Cardiac muscle cell (in vitro differentiated cells and primary cell): ENCODE measurements at places on chromosomes 3 and 15.

- DNase-seq, result peak; percentile 54
Measured at GRCh38 chr15:39511000-39511915, 69.6 kb upstream of the THBS1 start.

DNA sequence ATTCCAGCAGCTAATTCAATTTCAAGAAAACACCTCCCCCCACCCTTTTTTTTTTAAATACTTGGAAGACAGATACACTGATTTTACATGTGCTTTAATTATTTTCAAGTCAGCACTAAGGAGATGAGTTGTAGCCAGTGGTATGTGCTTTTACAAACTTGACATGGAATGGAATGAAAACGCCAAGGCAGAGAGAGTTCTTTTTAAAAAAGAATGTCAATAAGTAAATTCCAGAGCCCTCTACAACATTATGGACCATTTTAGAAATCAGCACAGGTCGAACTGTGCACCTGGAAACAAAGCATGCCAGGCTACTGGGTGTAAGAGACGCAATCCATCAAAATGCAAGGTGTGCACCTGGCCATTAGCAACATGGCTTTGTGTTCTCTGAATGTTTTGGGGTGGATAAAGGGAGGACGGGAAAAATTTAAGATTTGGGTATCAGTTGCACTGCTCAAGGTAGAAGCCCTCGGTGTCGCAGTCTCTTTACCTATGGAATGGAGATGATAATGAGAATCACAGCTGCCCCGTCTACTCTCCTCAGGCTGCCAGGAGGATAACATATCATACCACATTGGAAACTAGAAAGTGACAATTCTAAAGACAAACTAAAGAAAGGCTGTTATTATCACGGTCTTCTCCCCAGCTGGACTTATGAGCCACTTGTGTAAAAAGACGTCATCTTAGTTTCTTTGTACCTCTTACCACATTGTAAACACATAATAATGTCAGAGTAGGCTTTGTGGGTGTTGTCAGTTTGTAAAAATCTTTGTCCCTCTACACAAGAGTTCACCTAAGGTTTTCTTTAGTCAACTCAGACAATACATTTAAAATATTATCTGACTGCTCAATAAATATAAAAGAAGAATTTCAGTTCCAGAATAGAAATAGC, 107.4 kb upstream of the PRICKLE2 start:
- DNase-seq, result no peak

DNA sequence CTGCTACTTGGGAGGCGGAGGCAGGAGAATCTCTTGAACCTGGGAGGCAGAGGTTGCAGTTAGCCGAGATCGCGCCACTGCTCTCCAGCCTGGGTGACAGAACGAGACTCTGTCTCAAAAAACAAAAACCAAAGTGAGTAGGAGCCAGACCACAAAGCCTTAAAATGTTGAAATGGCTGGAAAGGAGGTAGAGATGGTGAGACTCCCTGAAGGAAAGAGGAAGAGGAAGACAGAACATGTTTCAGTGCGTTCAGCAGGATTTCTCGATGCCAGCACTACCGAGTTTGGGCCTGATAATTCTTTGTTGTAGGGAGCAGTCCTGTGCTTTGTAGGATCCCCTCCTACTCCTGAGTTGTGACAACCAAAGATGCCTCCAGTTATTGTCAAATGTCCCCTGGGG, 189.9 kb downstream of the AKAP13 start:
- DNase-seq, result no peak

DNA sequence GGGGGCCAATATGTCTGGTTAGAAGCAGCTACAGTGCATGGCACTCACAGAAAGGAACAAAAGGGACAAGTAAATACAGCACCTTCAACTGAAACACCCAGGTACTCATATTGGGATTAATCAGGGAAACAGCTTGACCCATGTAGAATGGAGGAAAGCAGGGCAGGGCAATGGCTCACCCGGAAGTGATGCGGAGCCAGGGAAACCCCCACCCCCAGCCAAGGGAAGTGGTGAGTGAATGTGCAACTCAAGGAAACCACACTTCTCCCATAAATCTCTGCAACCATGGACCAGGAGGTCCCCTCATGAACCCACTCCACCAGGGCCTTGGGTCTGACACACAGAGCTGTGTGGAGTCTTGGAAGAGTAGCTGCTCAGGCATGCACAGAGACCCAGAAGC, 117.1 kb downstream of the MTHFS start:
- no peak for DNase-seq

DNA sequence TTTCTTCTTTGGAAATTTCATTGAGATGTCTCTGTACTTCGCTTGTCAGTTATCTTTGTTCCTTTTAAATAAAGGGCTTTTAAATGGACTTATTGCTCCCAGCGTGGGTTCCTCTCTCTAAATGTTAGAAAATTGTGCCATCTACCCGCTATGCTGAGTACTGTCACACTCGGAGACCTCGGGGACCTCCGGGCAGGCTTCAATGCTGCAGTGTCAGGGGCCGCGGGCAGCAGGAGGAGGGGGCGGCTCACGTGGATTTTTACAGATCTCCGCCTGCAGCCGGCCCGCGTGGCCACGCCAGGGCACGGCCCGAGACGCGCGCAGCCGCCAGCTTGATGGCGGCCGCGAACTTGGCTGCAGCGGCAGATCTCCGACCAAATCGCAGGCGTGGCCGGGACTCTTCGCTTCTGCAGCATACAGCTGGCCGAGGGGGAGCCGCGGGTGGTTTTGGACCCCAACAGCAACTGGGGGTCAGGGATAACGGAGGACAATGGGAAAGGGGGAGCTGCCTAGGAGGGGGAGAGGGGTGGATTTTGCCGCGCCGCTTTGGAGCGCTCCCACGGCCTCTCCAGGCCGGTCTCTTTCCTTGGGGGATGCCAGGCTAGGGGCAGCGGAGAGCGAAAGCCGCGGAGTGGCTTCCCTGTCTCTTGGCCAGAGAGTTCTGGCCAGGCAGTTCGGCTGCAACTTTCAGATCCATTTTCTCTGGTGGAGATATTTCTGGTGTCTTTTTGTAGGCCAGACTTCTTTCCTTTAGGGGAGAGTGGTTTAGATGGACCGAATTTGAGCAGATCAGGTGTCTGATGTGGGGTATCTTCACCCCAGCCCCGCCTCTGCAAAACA, 15.3 kb downstream of the NR2F2 start:
- DNase-seq, result peak; percentile 83

DNA sequence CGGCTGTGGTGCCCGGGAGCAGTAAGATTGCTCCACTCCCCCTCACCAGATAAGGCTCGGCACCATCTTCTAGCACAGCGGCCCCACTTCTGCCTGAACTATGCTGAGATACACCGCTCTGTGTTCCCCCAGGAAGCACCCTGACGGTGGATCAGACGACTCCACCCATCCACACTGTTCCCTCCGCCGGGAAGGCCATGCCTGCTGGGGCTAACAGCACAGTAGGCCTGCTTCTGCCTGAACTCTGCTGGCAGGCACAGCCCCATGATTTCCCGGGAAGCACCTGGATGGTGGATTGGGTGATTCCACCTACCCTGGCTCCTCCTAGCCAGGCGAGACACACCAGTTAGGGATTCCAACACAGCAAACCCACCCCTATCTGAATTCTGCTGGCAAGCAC, 36.3 kb upstream of the PPM1L start:
- DNase-seq, result no peak

- no peak for DNase-seq
Measured at GRCh38 chr3:49704629-49705028, 14.9 kb downstream of the AMIGO3 start.

- no peak for DNase-seq
Measured at GRCh38 chr3:109337393-109337792, at the start of gene DPPA4. Gene DPPA4 (minus strand): TSS chr3:109337546. CDS start chr3:109337517, 29 bp downstream.

DNA sequence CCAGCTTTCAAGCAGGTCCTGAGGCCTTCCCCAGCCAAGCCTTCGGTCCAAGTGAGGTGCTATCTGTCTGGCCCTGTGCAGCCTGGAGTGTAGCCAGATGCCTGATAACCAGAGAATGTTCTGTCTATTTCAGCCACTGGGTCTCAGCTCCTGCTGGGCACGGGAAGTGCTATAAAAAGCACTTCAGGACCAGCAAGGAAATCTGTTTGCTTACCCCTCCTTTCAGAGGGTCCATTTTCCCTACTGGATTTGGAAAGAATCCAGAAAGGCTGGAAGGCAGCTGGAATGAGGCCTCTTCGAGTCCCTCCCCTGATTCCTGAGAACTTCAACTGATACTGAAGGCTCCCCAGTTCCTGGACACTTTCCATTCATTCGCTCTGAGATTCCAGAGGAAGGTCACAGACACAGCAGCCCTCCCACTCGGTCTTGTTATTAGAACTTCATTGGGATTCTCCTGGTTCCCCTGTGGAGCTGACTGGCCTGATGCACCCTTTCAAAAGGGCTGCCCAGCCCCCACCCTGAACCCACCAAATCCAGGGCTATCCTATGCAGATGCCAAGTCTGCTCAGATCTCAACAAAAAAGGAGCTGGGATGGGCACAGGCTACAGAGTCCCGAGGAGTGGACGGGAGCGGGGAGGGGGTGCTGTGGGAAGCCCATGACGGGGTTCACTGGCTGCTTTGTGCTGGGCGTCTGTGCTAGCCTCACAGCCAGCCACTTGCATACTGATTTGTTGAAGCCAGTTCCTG, 70.4 kb downstream of the UMPS start:
- peak; percentile 90 for DNase-seq

GRCh38 chr3:152089528-152089927, 179.2 kb upstream of the MBNL1 start:
- no peak for DNase-seq

- DNase-seq, result no peak
Measured at GRCh38 chr3:42749025-42749752, 23.9 kb downstream of the CCDC13 start.

DNA sequence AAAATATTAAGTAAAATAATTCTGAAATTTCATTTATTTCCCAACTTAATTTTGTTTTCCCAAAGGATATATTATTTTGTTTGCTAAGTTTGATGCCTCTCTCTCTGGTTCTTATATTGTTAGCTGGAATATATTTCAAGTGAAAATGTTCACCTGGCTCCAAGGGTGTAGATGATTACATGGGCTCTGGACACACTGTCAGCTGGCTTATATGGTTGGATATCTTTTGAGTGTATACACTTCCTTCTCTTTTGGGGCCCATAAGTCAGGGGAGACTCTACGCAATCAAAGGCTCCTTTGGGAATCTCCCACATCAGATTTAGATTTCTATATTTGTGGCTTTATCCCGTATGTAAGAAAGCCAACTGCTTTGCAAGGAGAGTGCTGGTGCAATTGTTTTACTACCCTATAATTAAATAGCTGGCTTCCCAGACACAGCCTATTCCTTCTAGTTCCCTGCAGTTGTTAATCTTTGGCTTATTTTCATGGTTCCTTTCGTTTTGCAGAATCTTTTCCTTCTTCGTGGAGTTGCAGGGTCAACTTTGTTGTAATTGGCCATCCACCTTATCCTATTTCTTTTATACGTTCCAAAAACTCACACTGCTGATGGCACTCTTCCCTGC, 225.7 kb downstream of the DPH6 start:
- DNase-seq, result no peak

GRCh38 chr3:73411545-73411944, 213.2 kb downstream of the PDZRN3 start:
- DNase-seq, result no peak

GRCh38 chr15:95485367-95485766, 845.1 kb upstream of the NR2F2 start:
- no peak for DNase-seq

DNA sequence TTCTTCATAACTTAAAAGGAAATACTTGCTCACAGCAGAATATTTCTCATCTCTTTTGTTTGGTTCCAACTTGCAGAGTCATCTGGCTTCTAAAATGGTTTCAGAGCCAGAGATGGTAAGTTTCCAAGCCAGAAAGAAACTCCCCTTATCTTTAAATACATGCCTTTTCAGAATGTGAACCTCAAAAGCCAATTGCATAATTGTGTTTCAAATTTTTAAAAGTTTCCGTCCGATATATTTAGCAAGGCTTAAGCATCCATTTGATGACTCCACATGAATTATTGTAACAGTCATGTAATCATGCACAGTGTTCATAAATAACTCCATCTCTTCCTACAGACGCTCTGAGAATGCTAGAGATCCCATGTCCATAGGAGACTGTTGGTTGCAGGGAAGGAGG, 40.6 kb upstream of the C3orf80 start:
- DNase-seq, result no peak

- peak; percentile 64 for DNase-seq
Measured at GRCh38 chr15:58043192-58043903, 22.2 kb downstream of the ALDH1A2 start.

DNA sequence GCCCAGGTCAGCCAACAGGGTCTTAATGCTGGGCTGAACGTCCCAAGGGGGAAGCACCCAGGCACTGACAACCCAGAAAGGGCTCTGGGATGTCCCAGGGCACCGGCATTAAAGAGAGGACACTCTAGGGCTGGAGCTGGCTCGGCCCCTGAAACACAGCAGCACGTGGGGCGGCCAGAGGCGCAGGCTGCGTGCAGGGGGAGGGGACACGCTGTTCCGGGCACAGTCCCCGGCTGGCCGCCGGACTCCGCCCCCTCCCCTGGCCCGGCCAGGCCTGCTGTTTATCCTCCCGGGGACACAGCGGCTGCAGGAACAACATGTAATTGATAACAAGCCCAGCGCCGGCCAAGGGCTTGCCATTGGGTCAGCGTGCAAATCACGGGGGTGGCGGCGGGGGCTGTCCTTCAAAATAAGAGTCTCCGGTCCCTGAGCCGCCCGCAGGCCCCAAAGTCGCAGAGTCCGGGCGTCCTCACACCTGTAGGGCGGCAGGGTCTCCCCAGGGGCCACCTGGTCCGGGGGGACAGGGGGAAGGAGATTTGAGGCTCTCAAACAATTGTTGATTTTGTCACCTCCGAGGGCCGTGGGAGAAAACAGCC, 1.3 kb downstream of the KLF15 start:
- DNase-seq, result peak; percentile 98

DNA sequence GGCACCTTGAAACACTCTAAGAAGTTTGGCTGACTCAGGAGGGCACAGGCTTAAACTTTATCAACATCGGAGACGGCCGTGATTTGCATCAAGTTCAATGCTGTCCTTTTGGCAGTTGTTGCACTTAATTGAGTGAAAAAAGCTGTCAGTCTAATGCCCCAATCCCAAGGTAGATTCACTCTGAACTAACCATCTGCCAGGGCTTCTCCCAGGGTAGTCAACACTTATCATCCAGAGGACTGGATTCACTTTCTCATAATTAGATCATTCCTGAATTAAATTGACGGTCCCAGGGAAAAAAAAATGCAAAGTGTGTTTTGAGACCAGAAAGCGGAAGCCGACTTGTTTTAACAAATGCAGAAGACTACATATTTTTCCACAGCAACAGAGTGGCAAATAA, 28.5 kb downstream of the RORA start:
- no peak for DNase-seq

GRCh38 chr3:72855001-72855400, 6.8 kb upstream of the SHQ1 start:
- no peak for DNase-seq

DNA sequence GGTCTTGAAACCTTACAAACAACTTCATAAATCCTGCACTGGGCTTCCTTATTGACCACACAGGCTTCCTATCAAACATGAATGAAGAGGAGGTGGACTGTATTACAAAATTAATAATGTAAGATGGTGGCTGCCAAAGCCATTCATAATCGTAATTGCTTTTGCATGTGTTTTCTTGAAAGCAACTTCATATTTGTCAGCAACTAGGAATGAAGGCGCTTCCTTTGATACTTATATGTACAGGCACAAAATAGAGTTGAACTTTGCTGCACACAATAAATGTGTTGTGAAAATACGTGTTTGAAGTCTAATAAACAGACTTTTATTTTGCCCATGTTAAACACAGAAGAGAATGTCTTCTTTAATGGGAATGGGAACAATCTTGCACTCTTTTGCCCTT, 72.1 kb upstream of the OXTR start:
- no peak for DNase-seq

GRCh38 chr3:134249296-134249841, 1.3 kb downstream of the RYK start:
- no peak for DNase-seq

- peak; percentile 76 for DNase-seq
Measured at GRCh38 chr3:71681224-71681668, 44.0 kb downstream of the EIF4E3 start.

- no peak for DNase-seq
Measured at GRCh38 chr3:130488769-130489450, 28.1 kb upstream of the COL6A6 start.
